ENCODE measurements at places on chromosomes 12 and 14.

DNA sequence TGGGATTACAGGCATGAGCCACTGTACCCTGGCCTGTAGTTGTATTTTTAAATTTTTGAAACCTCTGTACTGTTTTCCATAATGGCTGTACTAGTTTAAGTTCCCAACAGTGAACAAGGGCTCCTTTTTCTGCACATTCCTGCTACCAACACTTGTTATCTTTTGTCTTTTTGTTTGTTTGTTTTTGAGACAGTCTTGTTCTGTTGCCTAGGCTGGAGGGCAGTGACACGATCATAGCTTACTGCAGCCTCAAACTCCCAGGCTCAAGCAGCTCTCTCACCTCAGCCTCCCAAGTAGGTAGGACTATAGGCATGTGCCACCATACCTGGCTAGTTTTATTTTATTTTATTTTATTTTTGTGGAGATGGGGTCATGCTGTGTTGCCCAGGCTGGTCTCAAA lies 23.0 kb downstream of the BRMS1L start:
- no peak for DNase-seq

GRCh38 chr12:110627500-110628195 lies 13.7 kb downstream of the TCTN1 start:
- peak; percentile 55 for DNase-seq

- peak; percentile 31 for DNase-seq
Observed at GRCh38 chr12:54385251-54385914, 850 bp upstream of the ZNF385A start.

GRCh38 chr14:53193193-53193592 lies 40.1 kb upstream of the DDHD1 start:
- no peak for DNase-seq
